Heart left ventricle (tissue), 16 donors: ENCODE measurements at places on chromosomes 7 and 10.
A peak's percentile ranks its signal among the peaks of the same experiment; 100 is the strongest.

- peak; percentile 28 for DNase-seq
Measured at GRCh38 chr7:48049850-48050249, 14.5 kb downstream of the C7orf57 start.

DNA sequence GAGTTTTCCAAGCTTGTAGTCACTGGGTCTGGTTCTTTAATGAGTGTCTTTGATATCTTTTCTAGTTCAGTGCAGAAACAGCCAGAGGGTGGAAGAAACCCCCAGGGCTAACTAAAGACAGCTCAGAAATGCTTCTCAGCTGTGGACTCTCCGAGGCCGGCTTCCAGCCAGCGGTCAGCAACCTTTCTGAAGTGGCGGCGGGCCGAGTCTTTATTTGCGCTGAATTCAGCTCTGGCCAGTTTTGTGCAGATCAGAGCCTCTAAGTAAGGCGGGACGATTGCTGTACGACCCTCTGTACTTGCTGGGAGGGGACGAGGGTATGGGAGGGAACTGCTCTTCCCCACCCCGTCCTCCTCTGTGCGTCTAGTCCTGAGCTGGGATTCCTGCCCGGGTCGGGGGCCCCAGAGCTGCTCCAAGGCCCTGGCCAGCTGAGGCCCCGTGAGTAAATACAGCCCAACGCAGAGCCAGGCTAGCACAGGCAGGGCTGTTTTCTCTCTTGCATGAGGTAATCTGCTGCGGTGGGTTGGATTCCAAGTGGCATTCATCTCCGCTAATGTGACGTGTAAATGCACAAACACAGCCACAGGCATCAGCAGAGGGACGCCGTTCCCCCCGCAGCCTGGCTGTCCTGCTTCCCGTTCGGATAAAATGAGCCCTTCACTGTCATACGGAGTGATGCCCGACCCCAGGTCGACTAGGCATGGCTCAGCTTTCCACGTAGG is 159.8 kb downstream of the PIP4K2A start:
- peak; percentile 84 for DNase-seq

DNA sequence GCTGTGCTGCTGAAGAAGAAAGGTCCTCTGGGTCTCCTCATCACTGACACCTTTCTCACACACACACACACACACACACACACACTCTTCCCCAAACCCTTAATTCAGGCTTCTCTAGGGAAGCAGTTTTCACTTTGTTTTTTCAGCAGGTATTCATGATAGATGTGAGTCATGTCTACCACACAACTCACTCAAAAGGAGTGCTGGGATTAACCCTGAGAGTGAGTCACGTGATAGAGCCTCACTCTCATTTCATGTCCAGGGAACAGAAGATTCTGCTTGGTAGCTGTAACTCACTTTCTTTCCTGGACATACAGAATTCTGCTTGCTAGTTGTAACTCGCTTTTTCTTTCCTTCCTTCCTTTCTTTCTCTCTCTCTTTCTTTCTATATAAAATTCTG is 45.4 kb downstream of the VIM start:
- DNase-seq, result no peak

DNA sequence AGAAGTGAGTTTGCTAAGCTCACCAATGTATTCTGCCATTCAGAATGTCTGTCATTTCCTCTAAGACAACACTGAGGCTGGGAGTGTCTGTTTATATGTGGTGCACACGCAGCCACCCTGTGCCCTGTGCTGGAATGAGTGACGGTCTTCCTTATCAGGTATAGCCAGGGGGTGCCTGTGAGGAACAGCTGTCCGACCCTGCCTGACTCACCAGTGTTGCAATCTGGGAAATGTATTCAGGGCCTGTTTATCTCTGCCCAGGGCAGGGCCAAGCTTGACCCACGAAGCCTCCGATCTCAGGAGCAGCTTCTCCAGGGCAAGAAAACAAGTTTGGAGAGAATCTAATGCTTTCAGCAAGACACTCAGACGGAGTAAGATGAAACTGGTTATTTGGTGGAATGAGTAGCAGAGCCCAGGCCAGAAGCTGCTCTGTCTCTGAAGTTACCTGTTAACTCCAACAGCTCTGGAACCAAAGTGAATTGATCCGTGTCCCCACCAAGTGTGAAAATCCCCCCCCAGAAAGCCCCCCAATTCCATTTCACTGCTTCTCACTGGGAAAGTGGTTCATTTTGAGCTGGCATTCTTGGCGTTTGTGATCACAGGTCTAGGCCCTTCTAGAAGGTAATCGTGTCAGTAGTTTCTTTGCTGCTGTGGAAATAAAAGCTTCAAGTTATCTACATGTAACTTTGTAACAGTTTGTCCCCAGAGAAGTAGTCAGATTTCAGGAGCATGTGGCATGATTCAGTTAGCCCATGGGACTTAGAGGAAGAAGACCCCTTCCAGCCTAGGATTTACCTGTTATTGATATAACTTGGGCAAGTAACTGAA is 6.1 kb upstream of the UBE2H start:
- no peak for DNase-seq

DNA sequence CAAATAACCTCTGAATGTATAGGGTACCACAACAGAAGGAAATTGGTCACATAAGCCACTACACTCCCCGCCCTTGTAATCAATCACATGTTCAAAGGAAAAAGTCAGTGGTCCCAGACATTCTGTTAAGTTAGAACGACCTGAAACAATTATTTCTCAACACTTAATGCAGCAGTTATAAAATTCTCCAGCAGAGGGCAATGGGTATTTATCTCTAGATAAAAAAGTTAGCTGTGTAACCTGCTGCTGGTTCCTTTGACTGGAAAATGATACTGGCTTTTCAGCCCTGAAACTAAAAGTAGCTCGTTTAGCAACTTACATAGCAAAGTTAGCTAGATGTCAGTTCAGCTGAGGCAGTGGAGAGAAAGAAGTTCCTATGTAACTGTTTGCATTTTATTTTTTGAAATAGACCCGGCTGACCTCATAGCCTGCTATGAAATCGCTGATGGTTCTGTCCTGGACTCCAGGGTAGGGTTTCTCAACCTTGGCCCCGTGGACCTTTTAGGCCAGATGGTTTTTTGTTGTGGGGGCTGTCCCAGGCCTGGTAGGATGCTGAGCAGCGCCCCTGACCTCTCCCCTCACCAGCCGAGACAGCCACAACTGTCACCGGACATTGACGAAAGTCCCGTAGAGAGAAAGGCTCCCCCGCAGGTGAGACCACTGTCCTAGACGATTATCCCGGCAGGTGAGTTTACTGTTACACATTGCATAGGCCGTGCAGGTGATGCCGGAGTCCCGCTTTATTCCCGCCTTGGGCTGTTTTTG is 40.2 kb upstream of the PROSER2 start:
- no peak for DNase-seq

DNA sequence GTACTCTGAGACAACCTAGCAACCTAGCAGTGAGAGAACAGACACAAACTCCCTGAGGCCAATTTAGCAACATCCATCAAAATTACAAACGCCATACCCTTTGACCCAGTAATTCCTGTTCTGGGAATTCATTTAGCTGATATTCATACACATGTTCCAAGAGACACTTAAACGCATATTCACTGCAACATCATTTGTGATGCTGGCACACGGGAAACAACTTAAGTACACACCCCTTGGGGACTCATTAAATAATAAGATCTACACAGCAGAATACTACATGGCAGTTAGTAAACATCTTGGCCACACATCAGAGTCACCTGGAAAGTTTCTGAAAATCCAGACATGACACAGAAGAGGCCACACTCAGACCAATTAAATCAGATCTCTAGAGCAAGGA is 17.6 kb downstream of the NUDCD3 start:
- no peak for DNase-seq

DNA sequence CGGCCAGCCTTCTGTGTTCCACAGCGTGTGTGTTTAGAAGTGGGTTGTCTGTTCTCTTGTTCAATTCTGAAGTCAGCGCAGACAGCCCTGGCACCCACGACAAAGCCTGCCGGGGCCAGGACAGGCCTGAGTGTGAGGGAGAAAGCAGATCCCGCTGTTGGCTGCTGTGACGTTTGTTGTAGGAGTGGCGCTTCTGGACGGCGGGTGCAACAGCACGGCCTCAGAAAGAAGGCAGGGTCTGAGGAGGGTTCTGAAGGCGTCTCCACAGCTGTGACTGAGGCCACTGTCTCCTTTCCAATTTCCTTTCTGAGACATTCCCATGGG is 76.2 kb downstream of the VIPR2 start:
- DNase-seq, result peak; percentile 92

DNA sequence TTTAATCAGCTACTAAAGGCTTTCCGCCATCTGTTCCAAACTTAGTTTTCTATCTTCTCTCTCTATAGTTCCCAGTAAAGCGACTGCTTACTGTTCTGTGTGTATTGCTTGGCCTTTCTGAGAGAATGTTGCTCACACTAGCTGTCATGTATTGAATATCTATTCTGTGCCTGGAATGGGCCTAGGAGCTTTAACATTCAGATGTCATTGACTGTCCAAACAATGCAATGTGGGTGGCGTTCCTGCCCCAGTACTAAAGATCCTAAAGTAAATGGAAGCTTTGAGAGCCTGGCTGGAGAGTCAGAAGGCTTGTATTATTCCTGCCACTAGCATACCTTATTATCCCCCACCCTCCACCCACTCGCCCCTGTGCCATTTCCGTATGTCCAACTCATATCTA is 163.5 kb downstream of the SDHAF3 start:
- DNase-seq, result no peak
